ENCODE measurements at places on chromosomes 2 and 18.

DNA sequence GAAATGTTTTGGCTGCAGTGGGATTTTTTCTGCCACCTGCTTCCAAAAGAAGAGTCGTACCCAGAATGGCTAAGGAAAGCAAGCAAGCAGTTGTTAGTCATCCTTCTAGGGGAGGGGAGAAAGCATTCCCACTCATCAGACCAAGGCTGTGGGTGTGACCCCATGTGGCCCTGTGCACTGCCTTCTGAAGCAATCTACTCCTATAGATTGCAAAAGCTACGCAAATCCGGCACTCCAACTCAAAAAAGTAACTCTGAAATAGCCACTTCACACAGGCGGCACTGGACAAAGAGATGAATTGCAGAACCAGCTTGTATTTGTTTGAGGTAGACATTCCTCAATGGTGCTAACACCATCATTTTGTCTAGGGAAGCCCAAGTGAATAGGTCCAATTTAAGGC lies 44.3 kb downstream of the ST3GAL5 start:
- no peak for DNase-seq

DNA sequence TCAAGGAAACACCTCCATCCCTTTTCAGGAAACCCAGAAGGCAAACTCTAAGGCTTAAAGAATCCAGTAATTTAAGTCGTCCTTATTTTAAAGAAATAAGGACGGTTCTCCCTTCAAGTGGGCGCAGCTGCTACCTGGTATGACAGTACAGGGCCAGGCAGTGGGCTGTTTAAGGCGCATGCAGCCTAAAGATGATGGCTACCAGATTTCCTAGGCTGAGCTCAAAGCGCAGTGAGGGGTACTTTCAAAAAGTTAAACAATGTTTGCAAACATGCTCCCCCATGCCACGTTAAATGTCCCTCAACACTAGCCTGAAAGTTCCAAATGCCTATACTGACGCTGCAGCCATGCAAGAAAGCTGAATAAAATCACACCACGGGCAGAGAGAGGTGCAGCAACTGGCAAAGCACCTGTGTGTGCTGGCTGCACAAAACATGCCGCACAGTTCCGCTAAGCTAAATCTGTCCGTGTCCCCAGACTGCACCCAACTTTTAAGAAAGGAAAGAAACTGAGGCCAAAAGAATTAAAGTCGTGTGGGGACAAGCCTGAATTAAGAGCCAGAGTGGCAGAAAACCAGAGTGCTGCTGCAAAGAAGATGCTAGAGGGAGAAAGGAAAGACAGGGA lies 583 bp downstream of the HIBCH start:
- DNase-seq, result no peak

DNA sequence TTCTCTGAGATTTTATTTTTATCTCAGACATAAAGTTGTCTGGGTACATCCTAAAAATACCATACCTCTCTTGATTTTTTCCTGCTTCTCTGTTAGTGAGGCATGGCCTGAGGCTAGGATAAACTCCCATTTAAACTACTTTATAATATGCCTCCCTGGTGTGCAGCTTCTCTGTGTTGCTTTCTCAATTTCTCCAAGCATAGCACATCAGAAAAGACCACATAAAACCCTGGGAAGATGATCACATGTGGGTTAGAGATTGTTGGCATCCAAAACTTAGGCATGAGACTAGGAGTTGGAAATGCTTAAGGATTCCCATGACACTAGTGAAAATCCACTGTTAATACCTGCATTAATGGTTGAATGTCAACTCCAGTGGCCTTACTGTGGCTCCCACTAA lies 254.6 kb downstream of the RND3 start:
- no peak for DNase-seq

DNA sequence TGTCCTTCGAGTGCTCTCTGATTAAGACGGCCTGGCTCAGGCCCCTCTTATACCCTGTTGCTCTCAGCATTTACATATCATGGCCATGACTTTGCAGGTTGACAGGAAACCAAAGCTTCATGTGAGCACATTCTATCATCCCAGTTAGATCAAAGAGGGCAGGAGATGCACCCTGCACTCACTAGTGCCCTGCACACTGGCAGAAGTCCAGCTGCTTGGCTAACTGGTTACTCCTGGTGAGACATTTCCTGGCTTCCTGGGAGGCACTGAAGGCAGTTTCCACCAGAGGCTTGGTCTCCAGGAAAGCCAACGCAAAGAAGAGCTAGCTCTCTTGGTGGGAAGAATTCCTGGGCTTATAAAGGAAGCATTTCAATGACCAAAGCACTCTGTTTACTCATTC lies 66.3 kb downstream of the LIPG start:
- DNase-seq, result no peak

GRCh38 chr2:119190321-119191111 lies 32.0 kb upstream of the C1QL2 start:
- DNase-seq, result no peak

DNA sequence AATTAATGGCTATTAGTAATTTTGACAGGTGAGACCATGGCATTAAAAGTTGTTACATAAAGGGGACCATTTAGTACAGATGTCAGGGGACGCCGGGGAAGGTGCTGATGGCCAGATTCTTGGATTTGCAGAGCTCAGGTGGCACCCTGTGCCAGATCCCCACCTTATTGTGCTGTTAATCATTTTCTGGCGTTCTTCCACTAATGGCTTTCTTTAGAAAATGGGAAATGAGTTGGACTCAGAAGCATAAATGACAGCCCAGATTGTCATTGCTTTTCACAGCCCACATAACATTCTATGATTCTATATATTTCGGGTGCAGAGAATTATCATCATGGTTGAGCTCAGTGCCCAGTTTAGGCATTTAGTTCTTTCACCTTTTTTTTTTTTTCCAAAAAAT lies 257.2 kb upstream of the TCF4 start:
- DNase-seq, result no peak

DNA sequence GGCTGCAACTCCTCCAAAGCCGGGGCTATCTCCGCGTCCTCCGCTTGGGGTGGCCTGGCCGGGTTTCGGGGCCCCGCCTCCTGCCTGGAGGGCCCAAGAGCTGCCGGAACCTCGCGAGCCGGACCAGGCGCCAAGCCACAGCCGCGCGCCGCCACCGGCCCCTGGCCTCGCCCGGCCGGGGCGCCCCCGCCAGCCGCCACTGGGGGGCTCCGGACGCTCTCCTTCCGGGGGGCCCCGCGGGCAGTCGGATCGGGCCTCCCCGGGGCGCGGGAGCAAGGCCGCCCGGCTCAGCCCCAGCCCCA lies 17.4 kb upstream of the HAAO start:
- DNase-seq, result no peak

DNA sequence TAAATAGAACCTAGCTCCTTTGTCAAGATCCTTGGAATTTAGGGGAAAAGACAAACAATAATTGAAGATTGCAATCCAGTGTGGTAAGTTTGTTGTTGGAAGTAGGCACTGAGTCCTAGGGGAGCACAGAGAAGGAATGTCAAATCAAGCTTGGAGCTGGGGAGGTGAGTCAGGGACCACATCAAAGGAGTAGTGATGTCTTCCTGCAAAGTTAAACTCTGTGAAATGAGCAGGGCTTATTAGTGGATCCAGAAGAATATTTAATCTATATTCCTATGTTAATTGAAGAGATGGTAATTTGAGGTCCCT lies 41.7 kb upstream of the NABP1 start:
- no peak for DNase-seq

DNA sequence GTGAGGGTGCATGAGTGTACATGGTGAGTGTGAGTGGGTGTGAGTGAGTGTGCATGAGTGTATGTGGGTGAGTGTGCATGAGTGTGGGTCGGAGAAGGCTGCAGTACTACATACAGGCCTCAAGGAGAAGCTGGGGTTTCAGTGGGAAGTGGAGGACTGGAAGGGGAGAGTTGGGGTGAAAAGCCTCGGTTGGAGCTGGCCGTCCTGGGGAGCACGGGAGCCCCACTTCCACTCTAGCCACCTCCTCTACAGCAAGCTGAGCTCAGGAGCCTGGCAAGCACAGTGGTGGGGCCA lies 68.7 kb upstream of the HPCAL1 start:
- DNase-seq, result no peak

GRCh38 chr2:168560817-168561499 lies 104.9 kb downstream of the CERS6 start:
- no peak for DNase-seq

GRCh38 chr18:49072940-49073339 lies 122.2 kb upstream of the SMAD7 start:
- no peak for DNase-seq

GRCh38 chr2:193566276-193566675 lies 1371.5 kb upstream of the TMEFF2 start:
- DNase-seq, result no peak

DNA sequence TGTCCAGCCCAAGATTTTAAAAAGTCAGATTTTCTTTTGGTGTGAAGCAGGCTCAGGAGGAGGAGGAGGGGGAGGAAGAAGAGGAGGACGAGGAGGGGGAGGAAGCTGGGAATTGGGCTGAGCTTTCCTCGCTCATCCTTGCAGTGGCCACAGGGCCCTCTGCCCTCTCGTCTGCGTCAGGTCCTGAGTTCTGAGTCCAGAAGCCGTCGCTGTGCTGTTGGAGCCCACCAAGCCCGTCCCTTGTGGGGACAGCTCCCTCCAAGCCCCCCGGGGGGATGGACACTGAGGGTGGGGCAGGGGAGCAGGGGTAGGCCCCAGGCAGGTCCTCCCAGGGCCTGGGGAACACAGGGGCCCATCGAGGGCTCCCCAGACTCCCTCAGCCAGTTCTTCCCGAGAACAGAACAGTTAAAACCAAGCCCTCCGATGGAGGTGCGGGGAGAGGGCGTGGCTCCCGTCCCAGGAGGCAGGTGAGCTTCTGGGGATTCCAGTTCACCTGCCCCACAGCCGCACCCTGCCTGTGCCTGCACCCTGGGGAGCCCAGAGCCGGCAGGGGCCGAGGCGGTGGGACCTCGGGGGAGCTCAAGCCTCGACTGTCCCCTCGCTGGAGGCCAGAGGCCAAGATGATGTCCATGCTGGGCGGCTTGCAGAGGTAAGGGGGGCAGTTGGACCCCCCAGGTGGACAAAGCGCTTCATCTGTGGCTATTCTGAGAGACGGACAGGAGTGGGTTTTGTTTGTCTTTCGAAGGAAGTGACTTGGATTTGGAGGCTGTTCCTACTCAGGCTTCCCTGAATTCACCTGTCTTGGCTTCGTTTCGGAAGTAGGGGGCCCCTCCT lies at the start of gene GAL3ST2:
GAL3ST2 (plus strand) TSS at position 487 of the 834 bp plus-strand sequence; CDS start at position 621, 134 bp downstream.
- DNase-seq, result no peak

DNA sequence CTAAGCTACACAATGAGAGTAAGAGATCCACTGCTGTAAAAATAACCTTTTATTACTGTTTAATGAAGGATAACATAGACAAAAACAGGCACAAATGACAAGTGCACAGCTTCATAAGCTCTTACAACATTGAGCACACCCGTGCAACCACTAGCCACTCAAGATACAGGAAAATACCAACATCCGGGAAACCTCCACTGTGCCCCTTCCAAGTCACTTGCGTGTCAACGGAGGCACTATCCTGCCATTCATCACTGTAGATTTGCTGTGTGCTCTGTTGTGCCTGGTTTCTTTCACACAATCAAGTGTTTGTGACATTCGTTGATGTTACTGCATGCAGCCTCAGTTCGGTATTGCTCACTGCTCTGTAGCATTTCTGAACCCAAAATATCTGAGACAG lies 292.9 kb upstream of the MYT1L start:
- DNase-seq, result no peak

GRCh38 chr2:163046615-163047014 lies 208.0 kb upstream of the KCNH7 start:
- no peak for DNase-seq

GRCh38 chr18:46601141-46601805 lies 55.7 kb downstream of the LOXHD1 start:
- DNase-seq, result no peak

- peak; percentile 2 for DNase-seq
Observed at GRCh38 chr2:50491541-50492476, 540.1 kb downstream of the NRXN1 start.

GRCh38 chr2:223019390-223019930 lies 32.5 kb upstream of the KCNE4 start:
- no peak for DNase-seq

GRCh38 chr18:44951748-44952147 lies 271.1 kb downstream of the SETBP1 start:
- DNase-seq, result no peak

- peak; percentile 76 for DNase-seq
Observed at GRCh38 chr2:196242131-196242620, 70.8 kb upstream of the STK17B start.

DNA sequence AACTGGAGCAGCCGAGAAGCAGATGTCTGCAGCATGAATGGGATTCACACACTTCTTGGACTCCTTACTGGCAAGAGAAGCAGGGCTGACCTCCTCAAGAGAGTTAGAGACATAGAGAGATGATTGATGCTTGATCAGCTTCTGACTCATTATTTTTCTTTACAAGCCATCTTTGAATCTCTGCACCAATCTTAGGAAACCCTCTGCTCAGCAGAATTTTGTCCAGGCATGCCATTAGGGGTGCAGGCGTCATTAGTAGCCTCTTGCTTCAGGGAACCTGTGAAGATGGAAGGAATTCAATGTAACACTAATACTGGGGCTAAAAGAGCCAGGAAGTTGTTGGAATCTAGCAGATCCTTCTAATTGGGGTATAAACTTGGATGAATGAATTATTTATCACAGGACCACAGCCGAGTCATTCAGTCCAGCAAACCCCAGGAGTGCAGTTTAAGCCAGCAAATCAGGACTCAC lies 151.8 kb downstream of the MGAT5 start:
- no peak for DNase-seq

DNA sequence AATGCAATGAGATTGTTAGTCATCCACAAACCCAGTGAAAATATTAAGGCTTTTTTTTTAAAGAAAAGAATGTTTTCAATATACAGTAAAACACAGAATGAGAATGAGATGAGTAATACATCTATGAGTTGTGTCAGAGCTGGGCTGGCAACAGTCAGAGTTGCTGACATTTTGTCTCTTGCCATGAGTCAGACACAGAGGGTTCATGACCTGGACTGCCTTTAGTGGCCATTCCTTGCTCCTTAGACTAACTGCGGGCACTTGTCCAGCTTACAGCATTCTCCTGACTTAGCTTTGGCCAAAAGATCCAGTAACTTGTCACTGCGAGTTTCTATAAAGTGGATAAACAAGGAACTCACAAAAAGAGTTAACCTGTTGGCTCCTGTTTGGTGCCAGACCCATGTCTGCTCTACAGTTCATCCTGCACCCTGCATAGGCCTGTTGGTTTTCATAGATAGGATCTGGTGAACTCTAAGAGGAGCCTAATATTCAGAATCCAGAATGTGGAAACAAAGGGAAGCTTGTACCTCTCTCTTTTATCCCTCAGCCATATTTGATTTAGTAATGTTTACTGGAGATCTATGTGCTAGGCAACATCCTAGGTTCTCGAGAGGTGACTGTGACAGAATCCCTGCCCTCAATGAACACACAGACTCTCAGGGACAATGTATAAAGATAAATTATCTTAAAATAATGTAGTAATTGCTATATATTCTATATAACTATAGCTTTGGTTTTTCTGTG lies 391.5 kb upstream of the VWC2L start:
- no peak for DNase-seq

DNA sequence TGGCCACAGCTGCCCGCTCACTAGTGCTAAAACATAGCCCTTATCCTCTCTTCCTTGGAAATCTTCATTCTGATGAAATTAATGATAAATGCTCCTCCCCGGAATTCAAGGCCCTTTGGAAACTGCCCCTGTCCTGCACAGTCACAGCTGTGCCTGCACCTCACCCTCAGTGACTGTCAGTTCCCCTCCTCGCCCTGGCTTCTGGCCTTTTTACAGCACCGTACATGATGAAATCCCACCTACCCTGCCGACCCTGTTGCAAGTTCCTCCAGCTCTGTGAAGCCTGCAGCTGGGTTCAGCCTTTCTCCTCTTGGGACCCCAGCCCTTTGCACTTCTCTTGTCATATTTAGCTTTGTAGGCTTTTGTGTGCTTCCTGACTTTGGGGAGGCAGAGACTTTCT lies 48.4 kb downstream of the DCDC2C start:
- no peak for DNase-seq

All from GM12864 (cell line).